NCI-H1105 treated with DMSO at 0.1 percent for 48 hours (cell line): ENCODE measurements at places on chromosomes 12 and 14.

DNA sequence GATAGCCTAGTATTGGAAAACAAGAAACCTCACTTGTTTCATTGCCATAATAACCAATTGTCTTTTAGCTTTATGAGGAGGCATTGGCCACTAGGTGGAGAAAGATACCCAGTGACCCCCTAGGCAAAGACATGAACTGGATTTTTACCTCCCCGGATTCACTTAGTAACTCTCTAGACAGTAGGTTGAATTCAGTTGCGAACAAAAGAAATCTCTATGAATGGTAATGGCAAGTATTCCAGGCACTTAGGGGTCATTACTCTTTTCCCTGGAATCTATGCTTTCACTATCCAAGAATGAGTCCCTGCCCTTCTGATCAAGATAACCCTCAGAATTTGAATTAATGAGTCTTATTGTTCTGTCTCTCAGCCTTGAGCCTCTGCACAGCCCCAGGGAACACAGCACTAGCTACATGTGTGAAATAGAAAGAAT lies 29.5 kb upstream of the RHOJ start:
- peak; percentile 62 for DNase-seq

- DNase-seq, result no peak
Observed at GRCh38 chr12:2693244-2693860, 101.4 kb upstream of the FKBP4 start.

DNA sequence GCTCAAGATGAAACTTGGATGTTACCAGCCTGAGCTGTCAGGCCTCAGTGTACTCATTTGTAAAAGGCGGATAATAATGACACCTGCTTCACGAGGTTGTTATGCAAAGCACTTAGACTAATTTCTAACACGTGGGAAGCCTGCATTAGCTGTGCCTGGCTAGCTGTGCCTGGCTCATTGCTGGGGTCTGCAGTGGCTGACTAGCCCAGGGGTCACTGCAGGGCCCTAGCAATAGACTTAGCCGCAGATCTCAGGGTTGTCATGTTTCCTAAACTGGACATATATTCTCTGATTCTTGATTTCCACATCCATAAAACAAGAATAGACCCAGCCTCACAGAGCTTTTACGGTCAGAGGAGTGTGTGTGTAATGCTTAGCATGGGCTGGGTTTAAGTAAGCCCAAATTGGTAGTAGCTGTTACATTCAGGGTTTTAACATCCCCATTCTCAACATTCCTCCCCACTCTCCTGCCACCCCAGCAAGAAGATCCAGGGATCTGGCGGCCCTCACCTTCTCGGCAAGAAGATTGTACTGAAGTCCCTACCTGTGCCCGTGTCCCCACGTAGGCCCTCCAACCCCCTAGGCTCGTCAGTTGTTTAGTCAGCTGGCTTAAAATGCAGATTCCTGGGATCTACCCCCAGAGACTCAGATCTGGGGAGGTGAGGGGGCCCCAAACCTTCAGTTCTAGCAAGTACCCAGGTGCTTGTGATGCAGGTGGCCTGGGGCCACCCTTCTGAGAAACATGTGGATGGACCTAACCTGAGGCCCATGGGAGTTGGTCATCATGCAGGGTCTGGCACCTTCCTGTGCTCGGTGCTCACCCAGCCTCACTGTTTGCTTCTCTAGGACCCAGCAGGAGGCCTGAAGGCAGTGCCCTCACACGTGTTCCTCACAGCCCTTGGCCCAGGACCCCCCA lies 8.6 kb downstream of the NR4A1 start:
- DNase-seq, result no peak

DNA sequence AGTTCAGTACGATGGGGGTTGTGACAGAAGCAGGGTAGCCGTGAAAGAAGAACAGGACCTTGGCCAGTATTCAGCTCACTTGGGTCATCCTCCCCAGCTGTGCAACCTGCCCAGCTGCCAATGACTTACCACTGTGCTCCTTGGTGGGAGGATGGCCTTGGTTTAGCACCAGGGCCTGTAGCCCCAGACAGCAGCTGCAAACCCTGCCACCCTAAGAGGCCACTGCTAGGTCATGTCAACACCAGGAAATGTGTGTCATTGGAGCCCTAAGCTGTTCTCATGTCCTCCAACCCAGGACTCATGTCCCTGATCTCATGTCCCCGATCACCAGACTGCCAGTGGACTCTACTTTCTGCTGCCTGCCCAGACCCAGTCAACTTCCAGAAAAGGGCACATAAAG lies 3.0 kb upstream of the CRACR2A start:
- DNase-seq, result no peak

GRCh38 chr14:101026341-101026740 lies 122.8 kb upstream of the RTL1 start:
- no peak for DNase-seq

DNA sequence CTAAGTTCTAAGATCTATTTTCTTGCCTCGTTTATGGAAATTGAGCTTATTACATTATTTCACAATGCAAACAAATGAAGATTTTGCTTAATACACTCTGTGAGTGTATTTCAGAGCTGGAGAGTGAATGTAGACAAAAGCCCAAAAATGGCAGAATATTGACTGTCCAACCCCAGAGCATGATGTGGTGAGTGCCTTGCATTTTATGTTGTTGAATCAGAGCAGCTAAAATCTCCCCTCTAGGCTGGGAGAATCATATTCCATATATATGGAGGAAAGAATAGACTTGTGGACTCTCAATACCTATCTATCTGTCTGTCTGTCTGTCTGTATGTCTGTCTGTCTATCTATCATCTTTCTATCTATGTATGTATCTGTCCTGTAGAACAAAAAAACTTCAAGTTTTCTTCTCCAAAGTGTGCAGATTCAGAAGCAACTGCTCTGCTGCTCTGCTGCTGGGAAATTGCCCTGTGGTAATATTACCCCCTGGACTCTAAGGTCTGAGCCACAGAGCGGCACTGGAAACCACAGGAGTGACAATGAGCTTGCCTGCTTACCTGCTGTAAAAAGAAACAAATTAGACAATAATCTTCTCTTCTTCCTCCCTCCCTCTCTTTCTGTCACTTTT lies 209.4 kb upstream of the PRICKLE1 start:
- DNase-seq, result no peak

GRCh38 chr12:80032946-80033345 lies 66.4 kb upstream of the OTOGL start:
- DNase-seq, result no peak

GRCh38 chr14:85115921-85116320 lies 414.0 kb upstream of the FLRT2 start:
- DNase-seq, result no peak

DNA sequence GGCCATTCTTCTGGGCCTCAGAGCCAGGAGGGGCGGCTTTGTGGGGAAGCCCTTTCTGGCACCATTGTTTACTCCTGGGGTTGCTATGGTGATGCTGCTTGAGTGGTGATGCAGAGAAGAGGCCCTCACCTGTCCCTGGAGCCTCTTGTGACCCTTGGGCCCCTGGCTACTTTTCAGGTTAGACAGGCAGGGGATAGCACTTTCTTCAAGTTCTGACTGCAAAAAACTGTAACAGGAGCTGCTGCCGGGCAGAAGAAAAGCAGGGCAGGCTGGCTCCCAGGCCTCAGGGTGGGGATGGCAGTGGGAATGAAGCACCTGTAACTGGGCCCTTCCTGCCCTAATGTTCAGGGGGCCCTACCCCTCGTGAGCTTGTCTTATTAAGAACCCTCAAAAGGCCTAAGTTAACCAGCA lies at the start of gene TEX52:
Gene TEX52, minus strand, starts transcription at position 19 of the 411 bp plus-strand sequence. Its CDS starts 13 bp downstream, at position 6.
- DNase-seq, result peak; percentile 78

DNA sequence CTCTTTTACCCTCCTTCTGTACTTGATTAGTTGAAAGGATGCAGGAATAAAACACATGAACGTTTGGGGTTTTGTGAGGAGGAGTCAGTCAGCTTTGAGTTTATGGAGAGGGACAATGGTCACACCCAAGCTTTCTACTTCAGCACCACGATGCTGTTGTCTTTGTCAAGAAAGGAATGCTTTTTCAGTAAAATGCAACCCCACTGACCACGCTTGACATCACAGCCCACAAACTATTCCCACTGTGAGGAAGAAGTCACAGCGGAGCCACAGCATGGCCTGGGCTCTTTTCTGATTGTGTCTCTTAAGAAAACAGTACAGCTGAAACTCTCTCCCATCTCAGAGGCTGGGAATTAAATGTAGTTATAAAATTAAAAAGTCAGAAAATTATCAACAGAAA lies 135.2 kb downstream of the APAF1 start:
- DNase-seq, result no peak

- DNase-seq, result no peak
Observed at GRCh38 chr12:92378682-92379479, 233.2 kb upstream of the BTG1 start.

DNA sequence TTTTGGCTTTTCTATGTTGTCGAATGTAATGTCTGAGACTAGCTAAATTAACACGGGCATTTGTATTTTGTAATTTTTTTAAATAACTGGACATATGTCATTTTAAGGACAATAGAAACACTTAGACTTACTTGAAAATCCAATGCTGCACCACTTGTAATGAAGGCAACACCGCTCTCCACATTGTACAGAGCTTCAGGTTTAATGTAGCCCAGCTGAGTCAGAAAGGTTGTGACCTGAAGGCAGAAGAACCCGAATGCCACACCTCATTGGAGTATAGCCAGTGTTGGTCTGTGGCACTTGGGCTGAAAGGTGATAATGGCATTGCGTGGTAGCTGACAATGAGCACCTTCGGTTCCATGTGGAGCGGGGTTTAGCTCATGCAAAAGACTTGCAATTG lies 79.3 kb downstream of the KICS2 start:
- no peak for DNase-seq

DNA sequence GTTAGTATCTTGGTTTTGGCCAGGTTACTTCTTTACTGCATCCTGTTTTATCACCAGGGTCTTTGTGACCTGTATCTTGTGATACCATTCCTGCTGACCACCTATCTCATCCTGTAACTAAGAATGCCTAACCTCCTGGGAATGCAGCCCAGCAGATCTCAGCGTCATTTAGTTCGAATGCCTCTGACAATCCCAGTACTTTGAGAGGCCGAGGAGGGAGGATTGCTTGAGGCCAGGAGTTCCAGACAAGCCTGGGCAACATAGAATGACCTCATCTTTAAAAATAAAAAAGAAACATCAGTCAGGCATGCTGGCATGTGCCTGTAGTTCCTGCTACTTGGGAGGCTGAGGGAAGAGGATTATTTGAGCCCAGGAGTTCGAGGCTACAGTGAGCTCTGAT lies 206.5 kb downstream of the SUDS3 start:
- no peak for DNase-seq

- DNase-seq, result no peak
Observed at GRCh38 chr12:118098401-118098800, 5.4 kb downstream of the VSIG10 start.

DNA sequence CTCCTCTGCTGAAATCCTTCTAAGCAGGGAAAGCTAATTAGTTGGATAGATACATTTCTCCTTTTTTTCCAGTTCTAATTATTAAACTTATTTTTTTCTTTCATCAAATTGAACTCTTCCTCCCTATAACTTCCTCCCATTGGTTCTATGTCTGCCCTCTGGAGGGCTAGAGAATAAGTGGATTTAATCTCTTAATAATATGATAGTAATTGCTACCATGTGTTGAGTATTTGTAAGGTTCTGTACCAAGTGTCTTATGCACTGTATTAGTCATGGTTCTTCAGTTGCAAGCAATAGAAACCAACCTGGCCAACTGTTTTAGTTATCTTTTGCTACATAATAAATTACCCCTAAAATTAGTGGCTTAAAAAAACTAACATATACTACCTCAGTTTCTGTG lies 190.5 kb upstream of the PLXNC1 start:
- no peak for DNase-seq

DNA sequence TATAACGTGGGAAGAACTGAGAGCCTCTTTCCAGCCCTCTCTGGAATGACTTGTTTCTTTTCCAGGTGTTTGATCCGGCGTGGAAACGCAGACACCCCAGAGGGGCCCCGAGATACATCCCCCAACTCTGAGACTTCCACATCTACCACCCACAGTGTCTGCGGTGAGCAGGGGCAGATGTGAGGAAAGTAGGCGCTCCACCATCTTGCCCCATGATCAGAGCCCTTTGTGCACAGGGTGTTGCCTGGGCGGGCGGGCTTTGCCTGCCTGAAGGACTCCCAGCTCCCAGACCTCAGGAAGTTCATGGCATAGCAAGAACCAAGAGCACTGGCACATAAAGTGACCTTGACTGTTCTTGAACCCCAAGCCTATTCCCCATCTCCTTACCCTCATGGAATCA lies 2.8 kb downstream of the CARMIL3 start:
- DNase-seq, result no peak

GRCh38 chr12:23810329-23810902 lies 139.1 kb downstream of the SOX5 start:
- DNase-seq, result peak; percentile 68

DNA sequence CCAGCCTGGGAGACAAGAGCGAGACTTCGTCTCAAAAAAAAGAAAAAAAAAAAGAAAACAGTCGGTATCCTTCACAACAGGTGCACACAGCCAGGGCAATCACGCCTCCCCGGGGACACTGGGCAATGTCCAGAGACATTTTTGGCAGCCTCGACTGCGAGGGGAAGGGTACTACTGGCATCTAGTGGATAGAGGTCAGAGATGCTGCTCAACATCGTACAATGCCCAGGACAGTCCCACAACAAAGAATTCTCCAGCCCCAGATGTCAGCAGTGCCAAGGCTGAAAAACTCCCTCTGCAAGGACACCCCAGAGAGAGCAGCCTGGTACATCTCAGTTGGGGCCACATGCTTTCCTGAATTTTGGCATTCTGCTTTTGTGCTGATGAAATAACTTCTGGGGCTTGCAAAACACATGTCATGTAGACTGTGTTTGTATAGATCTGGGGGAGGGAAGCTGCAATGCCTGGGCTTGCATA lies 21.5 kb downstream of the ALDH2 start:
- DNase-seq, result no peak

DNA sequence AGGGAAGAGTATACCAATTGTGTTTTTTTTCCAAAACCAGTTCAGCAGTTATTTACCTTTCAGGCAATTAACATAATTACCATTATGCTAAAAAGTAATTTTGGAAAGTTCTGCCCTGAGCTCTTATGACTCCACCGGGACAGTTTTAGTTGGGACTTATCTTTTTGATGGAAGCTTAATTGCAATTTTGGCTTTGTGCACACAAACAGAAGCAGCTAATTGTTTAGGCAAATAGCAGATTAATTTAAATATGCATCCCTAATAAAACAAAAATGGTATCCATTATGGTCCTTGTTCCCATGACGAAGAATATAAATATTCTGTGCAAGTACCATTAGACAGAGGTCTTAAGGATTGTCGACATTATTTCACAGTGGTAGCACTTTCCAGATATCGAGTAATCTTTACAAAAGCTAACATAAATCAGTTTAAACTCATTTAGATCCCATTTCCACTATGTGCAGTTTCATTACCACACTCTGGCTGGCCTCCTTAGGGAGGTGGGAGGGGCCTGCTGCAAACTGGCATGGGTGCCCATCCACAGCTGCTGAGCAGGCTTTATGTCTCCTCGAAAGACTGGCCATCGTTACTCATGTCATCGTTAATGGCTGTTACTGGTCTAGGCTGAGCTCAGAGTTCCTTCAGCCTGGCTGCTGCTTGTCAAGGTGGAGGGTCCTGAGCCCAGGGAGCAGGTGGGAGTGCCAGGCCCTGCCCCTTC lies 68.2 kb downstream of the FBXW8 start:
- peak; percentile 58 for DNase-seq

DNA sequence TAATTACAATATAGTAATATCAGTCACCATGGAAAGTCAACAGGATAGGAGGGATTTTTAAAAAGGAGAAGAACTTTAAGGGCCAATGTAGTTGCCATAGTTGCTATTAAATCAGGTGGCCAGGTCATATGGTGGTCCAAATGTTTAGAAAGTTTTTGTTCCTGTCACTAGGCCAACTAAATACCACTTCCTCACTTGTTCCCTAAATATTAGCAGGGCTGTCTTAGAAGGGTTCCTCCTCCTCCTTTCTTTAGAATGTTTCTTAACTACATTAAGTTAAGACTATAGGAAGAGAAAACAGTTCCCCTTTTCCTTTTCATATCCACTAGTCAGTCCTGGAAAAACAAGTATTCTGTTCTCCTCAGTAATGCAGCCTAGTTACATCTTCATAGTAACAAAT lies 50.3 kb downstream of the MON2 start:
- DNase-seq, result no peak
